ENCODE measurements at places on chromosomes 1 and 21. TPM values are rescaled to one million over a fixed set of nuclear protein-coding genes. Genes with fewer than 3 reads are reported as not detected.

RIPK4 gene
- 88.1 TPM for total RNA-seq

BMP8B gene
- 1.1 TPM for total RNA-seq

TSTD1 gene
- total RNA-seq = 103 TPM

OR2L13 gene
- not detected for total RNA-seq

SPRR4 gene
- 4.0 TPM for total RNA-seq

RNU1-4 gene
- total RNA-seq = under 0.01 TPM

IFNLR1 gene
- total RNA-seq = 16.4 TPM

ARHGEF16 gene
- 7.9 TPM for total RNA-seq

NUP210L gene
- not detected for total RNA-seq

PADI4 gene
- total RNA-seq = 0.51 TPM

C1QC gene
- 23.8 TPM for total RNA-seq

RABGAP1L gene
- total RNA-seq = 53.8 TPM

SLC16A4 gene
- 0.46 TPM for total RNA-seq

FYB2 gene
- total RNA-seq = not detected

RSPH1 gene
- 0.34 TPM for total RNA-seq

TNFRSF4 gene
- not detected for total RNA-seq

GRCh38 chr1:13889495-13889894, 189.5 kb downstream of the PRDM2 start:
- DNase-seq = no peak

DNA sequence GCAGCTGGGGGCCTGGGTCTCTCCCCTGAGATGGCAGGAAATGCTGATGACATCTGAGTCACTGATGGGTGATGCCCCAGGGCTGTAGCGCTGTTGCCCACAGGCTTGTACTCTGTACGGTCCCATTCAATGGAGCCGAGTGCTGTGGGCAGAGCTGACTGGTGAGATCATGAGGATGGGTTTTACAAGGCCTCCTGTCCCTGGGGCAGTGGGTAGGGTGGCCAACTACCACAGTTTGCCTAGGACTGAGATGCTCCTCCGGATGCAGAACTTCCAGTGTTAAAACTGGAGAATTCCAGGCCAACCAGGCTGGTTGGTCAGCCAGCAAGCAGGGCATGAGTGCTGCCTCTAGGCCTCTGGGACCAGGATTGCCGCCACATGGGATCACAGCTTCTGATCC, 9.2 kb downstream of the PHLDA3 start:
- DNase-seq = no peak

GRCh38 chr1:170146720-170147263, 1.0 kb downstream of the NTMT2 start:
- DNase-seq = no peak

DNA sequence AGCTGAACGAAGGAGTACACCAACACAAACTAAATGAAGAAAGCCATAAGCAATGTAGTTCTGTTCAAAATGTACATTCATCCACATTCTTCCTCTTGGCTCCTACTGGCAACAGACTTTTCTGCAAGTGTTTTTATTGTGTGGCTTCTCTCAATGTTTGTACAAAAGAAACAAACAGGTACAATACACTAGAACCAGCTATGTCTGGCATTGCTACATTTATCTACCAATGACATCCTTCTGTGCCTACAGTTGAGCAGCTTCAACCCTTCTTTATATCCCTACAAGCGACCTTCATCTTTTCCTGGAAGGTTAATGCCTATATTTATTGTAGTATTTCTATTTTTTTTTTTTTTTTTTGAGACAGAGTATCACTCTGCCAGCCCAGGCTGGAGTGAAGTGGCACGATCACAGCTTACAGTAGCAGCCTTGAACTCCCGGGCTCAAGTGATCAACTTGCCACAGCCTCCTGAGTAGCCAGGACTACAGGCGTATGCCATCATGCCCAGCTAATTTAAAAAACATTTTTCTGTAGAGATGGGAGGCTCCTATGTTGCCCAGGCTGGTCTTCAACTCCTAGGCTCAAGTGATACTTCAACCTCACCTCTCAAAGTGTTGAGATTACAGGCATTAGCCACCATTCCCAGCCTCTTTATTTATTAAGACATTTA, 89.3 kb downstream of the ASH1L start:
- DNase-seq = no peak

GRCh38 chr1:234169161-234169849, 204.0 kb upstream of the COA6 start:
- no peak for DNase-seq

GRCh38 chr21:33541105-33541711, 709 bp downstream of the GART start:
- DNase-seq = no peak

- no peak for DNase-seq
Observed at GRCh38 chr1:2446394-2446793, 29.7 kb upstream of the PLCH2 start.

- no peak for DNase-seq
Observed at GRCh38 chr21:39616211-39616772, 3.6 kb downstream of the B3GALT5 start.

DNA sequence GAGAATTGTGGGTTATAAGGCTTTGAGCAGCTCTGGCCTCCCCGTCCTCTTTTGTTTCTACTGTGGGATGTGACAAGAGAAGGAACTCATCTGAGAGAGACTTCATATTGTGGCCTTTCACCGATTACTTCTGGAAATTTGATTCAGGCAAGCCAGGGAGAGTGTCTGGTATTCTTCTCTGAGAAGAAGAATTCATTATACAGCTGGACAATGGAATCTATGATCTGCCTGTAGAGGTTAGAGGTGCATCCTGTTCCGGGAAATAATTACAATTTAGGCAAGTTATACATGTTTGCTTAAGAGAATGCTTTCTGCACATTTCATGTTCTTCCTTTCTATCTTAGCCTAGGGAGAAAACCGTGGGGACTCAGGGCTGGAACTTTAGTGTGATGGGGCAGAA, 12.8 kb upstream of the RNU1-2 start:
- DNase-seq = no peak

DNA sequence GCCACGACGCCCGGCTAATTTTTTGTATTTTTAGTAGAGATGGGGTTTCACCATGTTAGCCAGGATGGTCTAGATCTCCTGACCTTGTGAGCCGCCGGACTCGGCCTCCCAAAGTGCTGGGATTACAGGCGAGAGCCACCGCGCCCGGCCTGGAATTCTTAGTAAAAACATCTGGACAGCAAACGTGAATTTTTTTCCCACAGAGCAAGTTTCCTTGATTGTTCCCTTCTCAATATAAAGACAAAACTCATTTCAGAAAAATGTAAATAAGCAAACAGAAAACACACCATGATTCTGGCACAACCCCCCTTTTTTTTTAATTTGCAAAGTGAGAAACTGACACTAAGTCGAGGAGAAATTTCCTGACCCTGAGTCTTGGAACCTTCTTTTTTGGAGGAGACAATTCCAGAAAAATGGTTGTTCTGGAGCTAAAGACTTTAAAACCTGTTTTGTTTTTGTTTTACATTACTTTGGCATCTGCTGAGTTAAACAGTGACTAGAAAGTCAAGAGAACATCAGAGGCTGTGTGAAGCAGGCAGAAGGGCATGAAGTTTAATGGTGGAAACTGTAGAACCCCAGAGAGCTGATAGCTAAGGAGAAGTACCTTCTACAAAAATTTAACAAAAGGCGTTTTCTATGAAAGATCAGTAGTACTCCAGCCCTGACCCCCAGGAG, 10.3 kb upstream of the HMGCS2 start:
- DNase-seq = no peak

- no peak for DNase-seq
Observed at GRCh38 chr1:209062863-209063262, 520.7 kb upstream of the CAMK1G start.

- DNase-seq = no peak
Observed at GRCh38 chr1:117646007-117646811, 40.4 kb downstream of the TENT5C start.

GRCh38 chr1:211415700-211416099, 76.3 kb downstream of the RD3 start:
- no peak for DNase-seq

DNA sequence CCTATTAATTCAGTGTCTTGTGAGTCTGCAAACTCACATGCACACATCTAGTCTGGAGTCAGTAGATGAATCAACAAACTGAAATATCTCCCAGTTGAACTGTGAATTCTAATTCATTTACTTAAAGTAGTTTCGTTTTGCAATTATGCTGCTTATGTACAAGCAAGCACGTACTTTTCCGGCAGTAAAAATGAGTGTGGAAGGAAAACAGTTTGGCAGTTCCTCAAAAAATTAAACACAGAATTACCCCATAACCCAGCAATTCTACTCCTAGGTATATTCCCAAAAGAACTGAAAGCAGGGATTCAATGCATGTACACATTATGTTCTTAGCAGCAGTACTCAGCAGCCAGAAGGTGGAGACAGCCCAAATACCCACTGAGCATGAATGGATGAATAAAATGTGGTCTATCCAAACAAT, 49.3 kb downstream of the GNB1 start:
- no peak for DNase-seq

DNA sequence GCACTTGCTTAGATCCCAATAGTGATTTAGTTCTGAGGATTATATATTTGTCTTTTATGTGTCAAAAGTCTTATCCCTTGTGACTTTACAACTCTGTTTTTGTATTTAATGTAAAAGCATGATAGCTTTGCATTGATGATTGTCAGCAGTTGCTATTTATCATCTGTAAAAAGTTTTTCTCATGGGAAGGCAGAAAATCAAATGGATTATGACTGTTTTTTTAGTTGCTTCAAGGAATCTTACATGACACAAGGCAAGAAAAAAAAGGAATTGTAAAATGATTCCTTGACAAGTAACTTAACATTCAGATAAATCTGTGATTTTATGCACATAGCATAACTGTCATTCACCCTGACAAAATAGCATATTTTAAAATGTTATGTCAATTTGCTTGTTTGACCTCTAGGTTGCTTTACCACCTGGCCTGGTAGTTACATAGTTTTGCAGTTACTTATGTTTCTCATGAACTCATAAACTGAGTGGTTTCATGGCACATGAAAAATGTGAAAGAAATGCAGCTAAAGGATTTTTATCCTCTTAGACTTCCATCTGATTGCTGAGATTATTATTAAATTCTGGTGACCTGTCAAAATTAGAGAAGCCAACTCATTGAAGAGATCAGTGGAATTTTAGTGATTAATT, 622.6 kb downstream of the ADGRL2 start:
- no peak for DNase-seq

DNA sequence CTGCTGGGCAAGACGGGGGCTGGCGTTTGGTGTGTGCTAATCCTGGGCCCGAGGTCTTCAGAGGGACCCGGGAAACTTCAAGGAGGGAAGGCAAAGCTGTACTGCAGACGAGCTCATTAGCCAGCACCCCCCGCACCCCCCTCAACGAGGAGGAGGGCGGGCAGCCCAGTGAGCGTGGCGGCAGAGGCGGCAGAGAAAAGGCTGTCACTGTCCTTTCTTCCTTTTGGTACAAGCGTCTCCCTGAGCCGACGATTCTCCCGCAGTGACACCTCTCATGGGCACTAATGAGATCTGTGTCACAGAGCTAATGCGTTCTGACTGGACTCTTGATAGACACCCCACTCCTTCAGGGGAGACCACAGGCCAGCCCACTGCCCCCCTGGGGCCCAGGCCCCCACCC, 29.5 kb downstream of the DMAP1 start:
- no peak for DNase-seq

GRCh38 chr1:241990040-241990439, 8.9 kb downstream of the MAP1LC3C start:
- peak; percentile 70 for DNase-seq

GRCh38 chr1:209756615-209757445, 977 bp downstream of the TRAF3IP3 start:
- no peak for DNase-seq

GRCh38 chr1:184418652-184419349, 32.0 kb downstream of the C1orf21 start:
- DNase-seq = no peak

DNA sequence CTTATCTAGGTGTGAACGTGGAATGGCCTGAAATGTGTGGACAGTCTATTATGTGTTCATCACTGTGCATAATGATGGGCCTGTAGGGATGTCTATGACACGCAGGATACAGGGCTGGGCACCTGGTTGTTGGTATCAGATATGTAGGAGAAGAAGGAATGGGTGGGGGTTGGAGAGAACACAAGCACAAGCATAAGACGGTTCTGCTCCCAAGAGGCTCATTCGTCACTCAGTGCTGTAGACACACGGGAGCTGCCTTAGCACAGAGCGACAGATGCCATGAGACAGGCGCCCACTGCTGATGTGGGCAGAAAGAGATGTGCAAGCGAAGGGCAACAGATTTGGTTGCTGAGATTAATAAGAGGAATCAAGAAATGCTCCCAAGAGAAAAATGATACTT, 256.2 kb downstream of the DISC1 start:
- DNase-seq = no peak

GRCh38 chr1:3032371-3033039, 11.2 kb downstream of the ACTRT2 start:
- no peak for DNase-seq

DNA sequence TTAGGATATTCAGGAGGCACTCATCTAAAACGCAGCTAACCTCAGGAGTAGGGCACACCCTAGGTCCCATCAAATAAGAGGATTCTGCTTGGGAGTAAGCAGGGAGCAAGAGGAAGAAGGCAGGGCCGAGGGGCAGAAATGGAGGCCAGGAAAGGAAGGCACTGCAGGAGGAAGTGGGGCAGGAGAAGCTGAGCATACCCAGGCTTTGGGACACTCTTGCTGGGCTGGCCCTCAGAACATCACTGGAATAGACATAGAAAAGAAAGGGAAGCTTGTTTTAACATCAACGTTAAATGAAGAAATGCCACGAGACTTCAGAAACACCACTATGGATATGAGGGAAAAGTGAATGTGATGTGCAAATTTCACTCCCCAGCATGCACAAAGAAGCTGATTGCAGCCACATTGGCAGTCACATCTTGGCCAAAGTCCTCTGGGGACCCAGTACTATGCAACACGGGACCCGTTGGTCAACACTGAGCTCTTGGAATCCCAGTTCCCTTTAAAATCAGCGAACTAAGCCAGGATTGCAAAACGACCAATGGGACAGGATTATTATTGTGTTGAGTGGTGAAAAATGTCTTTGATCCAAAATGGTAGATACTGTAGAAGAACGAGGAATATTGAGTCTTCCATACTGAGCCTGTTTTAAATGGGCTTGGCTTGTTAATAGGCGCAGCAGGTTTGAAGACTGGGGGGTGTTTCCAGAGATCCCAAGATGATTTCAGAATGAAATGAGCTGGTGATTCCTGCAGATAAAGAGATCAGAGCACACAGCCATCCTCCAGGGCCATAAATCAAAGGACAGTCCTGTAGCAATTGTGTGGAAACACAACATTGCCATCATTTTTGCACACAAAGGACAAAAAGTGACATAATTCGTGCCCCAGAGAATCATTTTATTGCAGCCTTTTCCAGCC, 152.4 kb downstream of the TOMM20 start:
- DNase-seq = peak; percentile 88

- no peak for DNase-seq
Observed at GRCh38 chr21:15741510-15741909, 11.7 kb downstream of the USP25 start.
